ENCODE measurements at places on chromosomes 13 and 19.

DNA sequence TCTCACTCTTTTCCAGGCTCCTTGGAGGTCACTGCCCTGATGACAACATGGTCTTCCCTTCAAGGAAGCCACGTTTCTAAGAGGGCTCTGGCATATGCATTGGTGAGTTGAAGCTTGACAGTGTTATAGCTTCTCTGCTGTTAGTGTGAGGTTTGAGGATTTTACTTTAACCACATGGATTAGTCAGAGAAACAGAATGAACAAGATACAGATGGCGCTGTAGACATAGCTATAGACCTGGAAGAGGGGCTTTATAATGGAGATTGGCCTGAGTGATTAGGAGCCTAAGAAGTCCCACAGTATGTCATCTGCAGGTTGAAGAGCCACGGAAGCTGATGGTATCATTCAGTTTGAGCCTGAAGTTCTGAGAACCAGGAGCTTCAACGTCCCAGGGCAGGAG is 18.4 kb upstream of the URI1 start:
- no peak for DNase-seq

GRCh38 chr19:43934055-43934984 is 762 bp downstream of the ZNF45 start:
- no peak for DNase-seq

GRCh38 chr19:13072188-13072908 is 30.3 kb downstream of the LYL1 start:
- no peak for DNase-seq

DNA sequence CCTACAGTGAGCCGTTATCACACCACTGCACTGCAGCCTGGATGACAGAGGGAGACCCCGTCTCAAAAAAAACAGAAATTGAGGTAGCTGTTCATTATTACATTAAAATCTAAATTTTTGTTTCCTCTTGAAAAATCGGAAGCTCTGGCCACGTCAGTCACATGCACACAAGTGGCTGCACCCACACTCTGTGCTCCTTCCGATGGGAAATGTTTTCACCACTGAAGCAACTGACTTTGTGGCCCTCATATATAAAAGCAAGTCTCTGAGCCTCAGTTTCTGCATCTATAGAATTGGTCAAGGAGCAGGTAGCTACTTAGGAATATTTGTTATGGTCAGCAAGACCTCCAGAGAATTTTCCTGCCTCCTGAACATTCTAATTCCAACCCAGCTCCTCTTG is 4.5 kb downstream of the LRRC25 start:
- no peak for DNase-seq

DNA sequence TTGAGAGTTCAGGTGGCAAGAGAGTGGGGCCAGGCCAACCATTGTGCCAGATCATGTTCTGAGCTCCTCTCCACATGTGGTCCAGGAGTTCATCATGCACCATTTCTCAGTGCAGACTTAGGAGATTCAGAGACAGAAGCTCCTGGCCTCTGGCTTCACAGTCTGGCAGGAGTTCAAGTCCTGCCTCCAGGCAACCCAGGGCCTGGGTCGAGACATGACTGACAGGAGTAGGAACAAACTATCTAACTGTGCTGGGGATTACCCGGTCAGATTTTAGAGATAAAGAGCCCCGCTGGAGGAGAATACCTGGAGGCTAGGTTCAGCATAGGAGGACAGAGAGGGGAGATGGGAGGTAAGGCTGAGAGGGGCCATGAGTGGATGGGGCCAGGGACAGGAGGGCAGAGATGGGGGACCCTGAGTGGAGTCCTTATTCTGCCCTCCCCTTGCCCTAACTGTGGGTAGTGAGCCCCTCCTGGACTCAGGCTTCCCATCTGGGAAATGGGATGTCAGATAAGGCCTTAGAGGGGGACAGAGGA is 906 bp upstream of the CYP4F11 start:
- no peak for DNase-seq

GRCh38 chr13:109790942-109791605 is 4.7 kb upstream of the IRS2 start:
- DNase-seq, result no peak

DNA sequence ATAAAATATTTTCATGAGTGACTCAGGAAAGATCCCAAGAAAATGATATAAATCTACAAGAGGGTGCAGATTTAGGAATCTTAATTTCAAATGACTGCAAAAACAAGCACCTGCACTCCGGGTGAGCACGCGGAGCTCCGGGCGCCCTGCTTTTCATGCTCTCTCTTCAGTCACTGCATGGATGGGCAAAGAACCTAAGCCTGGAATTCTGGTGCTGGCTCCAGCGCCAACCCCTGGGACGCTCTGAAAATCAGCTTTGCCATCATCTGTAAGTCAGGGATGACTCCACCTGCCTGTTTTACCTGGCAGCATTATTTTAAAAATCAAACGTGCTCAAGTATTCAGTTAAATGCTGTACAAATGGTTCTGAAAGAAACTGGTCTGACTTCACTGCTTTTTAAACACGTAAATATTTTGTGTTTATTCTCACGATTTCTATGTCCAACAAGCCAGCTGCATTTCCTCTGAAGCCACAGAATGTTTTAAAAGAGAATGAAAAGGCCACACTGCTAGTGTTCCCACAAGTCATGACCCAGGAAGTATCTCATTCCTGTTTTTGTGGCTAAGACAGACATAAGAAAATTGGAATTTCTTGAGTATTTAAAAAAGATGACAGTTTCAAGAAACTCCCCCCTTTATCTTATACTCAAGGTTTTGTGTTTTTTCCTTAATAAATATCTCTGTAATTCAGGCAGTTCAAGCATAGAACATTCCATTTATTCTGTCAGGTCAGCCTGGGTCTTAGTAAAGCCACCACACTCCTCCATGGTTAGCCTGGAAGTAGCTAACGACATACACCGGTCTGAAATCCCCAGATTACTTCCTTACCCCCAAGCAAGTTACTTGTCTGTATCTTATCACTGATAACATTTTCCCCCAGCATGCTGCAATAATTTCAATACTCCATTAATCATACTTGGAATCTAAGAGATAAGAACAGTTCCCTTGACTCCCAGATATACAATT is 81.1 kb downstream of the COL4A1 start:
- DNase-seq, result no peak

- DNase-seq, result no peak
These were observed 19.6 kb upstream of the SIGLEC6 start for GRCh38 chr19:51550848-51551672.

- no peak for DNase-seq
These were observed 1104.9 kb upstream of the SLC10A2 start for GRCh38 chr13:104170980-104171555.

GRCh38 chr13:87128036-87128435 is 543.1 kb upstream of the SLITRK5 start:
- DNase-seq, result no peak

DNA sequence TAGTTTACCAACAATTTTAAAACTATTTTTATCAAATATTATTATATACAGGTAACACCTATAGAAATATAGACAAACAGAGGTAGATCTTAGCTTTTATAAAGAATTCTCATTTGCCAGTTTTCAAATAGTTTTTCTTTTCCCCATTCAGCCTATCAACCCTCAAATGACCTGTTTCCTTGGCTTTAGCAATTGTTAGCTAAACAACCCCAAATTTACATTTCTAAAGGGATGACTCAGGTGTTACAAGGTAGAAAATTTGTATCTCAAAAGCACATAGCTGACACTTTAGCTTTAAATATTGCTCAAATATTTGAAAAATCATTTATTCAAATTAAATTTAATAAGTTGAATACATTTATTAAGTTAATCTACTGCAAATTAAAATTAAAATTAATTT is 1207.2 kb downstream of the SLITRK1 start:
- DNase-seq, result no peak

DNA sequence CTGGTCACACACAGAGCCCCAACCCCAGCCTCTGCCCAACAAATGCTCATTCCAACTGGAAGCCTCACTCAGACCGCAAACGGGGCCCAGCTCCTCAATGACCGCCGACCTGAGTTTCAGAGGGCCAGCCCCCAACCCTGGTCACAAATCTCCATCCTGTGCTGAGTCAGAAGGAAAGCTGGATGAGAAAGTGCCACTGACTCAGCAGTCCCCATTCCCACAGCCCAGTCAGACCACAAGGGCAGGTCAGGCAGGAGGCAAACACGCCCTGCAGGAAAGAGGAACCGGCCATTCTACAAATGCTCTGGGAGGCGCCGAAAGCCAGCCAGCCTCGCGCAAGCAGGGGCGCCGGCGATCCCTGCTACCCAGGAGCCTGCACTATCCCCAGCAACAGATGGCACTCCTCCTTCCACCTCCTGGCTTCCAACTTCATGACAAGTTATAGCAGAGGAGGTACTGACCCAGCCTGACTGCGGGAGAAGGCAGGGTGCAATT is 14.1 kb upstream of the PRKD2 start:
- no peak for DNase-seq

GRCh38 chr19:39916851-39917396 is 17.5 kb downstream of the FCGBP start:
- DNase-seq, result no peak

- no peak for DNase-seq
These were observed 453.9 kb downstream of the COG6 start for GRCh38 chr13:40109351-40109844.

- no peak for DNase-seq
These were observed 69.6 kb downstream of the ARHGEF7 start for GRCh38 chr13:111184458-111185401.

DNA sequence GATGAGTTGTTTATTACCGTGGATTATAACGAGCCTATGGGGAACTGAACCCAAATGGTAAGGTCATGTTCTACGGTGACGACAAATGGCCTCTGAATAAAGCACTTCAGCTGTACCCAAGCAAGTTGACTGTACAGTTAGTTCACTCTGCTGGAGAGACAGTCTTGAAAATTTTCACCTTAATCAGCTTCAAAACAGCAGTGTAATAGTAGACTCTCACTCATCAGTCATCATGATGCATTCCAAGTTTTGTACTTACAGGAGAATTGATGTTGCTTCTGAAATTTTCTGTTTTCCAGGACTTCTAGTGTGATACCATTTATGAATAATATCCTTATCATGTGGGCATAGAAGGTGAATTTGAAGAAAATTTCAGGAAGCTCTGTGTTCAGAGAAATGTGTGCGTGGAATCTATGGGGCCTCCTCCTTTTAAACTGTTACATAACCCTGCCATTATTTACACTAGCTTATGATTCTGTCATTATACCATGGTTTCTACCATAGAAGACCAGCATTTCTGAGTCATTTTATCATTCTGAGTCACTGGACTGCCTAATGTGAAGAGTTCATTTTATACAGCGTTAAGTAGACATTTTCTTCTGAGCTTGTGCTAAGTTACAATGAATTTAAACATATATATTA is 96.9 kb downstream of the WDFY2 start:
- DNase-seq, result peak; percentile 28

DNA sequence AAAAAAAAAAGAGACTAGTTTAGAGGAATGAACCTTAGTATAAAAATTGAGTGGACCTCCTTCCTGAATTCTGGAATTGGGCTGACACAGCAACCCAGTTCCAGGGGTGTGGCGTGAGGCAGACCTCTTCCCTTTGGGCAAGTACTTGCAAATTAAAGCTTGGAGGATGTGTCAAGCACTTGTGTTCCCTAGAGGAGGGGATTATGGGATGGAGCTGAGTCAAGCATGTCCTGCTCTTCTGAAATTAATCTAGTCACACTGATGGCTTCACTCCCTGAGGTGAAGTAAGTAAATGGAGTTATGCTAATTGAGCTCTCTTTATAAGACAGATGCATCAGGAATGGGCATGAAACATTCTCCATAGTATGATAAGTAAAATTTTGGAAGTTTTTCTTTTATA is 107.7 kb upstream of the HTR2A start:
- no peak for DNase-seq

DNA sequence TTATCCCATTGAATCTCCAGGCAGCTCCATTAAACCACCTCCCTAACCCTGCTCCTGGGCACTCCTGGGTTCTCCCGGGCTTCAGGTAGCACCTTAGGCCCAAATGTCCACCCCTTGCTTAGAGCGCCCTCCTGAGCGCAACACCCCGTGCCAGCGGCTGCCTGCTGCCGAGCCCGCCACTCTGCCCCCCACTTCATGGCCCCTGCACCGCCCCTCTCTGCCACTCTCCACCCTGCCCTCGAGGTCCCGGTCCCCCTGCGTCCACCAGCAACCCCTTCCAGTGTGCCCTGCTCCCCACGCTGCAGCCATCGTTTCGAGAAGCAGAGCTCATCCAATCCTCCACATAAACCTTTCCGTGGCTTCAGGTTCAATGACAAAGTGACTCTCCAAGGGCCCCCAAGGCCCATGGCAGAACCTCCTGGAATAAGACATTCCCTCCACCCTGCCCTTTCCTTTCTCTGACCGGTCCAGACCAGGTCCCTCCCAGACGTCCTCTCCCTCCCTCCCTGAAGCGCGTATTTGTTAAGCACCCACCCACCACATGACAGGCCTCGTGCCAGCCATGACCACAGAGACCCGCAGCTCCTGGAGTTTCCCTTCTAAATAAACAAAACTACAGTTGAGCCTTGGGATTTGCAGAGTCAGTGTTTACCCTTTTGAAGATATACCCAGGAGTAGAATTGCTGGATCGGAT is 66.6 kb downstream of the ARHGEF18 start:
- no peak for DNase-seq

- DNase-seq, result no peak
These were observed 195.5 kb downstream of the RGCC start for GRCh38 chr13:41652735-41653361.

DNA sequence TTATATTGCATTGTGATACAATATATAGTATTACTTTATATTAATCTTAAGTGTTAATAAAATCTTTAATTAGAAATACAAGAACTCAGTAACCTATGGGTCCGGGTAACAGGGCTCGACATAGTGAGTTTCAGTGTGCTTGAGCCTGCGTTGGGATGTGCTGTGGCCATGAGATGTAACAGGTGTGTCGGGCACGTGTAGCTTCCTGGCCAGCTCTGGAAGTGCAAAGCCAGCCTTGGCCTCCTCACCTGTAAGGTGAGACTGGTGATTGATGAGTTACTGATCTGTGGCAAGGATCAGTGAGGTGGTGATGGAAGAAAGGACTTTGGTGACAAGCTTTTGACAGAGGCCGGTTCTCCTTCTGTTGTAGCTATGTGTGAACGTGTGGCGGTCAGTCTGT is 19.2 kb downstream of the ATP4B start:
- no peak for DNase-seq

DNA sequence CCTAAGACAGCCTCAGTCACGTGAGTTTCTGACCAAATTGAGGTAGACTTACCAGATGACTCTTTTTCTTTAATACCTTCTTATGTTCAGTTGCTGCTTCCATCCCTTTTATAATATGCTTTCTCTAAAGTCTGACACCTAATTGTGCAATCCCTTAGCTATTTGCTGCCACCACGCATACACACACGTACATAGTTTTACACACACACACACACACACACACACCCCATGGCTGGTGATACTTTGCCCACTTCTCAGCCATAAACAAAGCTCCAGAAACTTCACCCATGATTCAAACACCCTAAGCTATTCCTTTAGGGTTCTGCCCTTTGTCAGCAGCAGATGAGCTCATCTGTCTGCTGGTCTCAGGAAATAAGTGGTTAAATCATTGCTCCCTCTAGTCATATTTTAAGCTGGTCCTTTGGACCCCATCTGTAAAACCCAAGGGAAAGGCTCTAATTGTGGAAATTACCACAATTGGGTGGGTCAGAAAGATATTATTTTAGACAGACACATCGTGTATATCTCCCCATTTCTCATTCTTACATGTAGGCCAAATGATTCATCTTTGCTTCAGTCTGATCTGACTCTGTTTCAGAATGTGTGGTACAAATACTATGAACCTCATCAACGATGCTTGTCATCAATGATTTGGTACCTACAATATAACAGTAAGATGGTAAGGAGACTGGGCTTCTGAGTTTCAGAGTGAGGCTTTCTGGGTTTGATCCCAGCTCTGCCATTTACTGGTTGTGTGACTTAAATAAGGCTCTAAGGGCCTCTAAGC is 69.2 kb downstream of the NALCN start:
- DNase-seq, result no peak
